ENCODE measurements at places on chromosomes 11 and 22. TPM values are rescaled to one million over a fixed set of nuclear protein-coding genes. Genes with fewer than 3 reads are reported as not detected.
A peak's percentile ranks its signal among the peaks of the same experiment; 100 is the strongest.

DNA sequence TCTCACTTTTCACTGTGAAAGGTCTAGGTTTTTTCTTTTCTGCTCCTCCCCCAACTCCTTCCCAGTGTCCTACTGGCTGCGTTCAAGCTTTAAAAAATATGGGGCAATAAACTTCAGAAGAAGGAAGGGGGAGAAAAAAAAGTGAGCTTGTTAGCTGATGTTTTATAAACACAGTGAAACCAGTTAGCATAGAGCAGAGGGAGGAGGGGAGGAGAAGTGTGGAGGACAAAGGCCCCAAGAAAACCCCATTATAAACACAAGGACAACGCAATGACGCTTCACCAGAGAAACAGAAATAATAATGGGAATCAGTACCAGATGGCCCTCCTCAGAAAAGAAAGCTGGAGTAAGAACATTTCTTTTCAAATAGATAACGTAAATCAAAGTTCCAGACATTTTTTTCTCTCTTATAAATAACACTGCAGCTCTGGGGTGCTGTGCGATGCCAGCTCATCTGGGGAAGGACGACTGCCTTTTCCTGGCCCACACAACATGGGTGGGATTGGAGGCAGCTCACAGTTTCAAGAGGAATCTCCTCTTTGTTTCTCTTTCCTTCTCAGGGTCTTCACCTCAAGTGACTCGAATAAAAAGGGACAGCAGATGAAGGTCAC is 235.4 kb upstream of the NARS2 start:
- H3K4me1 ChIP-seq, result peaks cover 49% of the 10 kb centered on the region
- peak overlapping the region; percentile 96 for H3K27ac ChIP-seq
- peaks cover 7% of the 10 kb centered on the region for H3K36me3 ChIP-seq
- DNase-seq, result peak; percentile 33

DNA sequence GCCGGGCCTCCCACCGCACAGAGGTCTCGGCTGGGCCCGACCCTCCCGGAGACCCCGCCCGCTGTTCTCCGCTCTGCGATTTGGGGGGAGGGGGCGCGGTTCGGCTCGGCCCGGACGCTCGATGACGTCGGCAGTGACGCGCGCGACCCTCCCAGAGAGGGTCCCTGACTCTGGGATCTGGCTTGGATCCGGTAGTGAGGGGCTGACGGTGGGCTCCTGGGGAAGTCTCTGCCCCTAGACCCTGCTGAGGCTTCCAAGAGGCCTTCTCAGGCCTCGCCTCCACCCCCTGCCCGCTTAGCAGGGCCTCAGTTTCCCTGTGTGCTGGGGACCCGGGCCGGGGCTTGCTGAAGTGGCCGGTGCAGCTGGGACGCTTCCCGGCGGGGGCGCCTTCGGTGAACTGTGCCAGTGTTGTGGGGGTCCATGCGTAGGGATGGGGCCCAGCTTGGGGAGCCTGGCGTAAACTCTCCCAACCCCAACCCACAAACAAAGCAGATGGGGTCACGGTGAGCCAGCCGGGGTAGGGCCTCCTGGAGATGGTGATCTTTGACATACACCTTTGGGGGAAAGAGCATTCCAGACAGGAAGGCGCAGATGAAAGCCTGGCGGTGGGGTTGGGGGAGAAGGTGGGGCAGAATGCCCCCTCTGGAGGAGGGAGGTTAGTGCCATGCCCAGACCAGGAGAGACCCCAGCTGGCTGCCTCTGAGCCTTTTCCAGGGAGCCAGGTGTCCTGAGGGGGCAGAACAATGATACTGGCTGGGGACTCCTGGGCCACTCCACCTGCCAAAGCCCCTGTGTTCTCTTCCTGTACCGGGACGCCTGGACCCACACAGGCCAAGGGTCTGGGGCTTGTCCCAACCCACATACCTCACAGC is 1.0 kb downstream of the B4GALNT4 start:
- H3K27me3 ChIP-seq, result peaks cover 23% of the 10 kb centered on the region
- no peak for DNase-seq
- H3K4me1 ChIP-seq, result peaks cover 5% of the 10 kb centered on the region
- no peak overlapping the region for H3K27ac ChIP-seq

DNA sequence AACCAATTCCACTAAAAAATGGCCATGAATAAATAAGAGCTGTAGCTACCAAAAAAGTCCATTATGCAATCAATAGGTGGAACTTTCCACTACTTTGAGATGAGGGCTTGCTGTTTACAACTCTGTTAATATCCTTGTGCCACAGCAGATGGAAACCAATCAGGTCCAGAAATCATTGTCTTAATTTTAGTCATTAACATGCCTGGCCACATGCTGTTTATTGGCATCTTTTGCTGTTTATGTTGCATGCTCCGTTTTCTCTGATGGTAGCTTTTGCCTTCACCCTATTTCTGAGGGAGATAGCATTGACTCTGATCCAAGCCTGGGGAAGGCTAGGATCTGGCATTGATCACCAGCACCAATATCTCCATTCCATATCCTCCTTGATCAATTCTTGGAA is 192.9 kb upstream of the SEZ6L start:
- no peak for DNase-seq
- no peaks in the 10 kb centered on the region for H3K4me1 ChIP-seq
- no peaks in the 10 kb centered on the region for H3K27me3 ChIP-seq
- peaks cover 5% of the 10 kb centered on the region for H3K36me3 ChIP-seq

DNA sequence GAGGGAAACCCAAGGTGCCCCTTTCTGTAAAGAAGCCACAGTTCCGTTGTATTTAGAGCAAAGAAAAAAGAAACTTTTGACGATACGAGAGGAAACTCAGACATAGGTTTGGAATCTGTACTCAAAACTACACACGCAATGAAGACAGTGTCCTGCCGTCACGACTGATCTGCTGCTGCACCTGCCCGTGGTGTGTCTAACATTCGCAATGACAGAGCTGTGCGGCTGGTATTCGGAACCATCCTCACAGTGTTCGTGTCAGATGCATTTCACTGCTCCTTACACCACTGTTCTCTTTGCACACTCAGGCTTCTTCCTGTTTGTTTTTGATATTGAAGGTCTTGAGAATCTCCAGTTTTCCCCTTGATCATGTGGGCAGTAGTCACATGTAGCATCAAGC is 84.8 kb downstream of the RTL6 start:
- no peak overlapping the region for H3K27ac ChIP-seq
- peaks cover 23% of the 10 kb centered on the region for H3K27me3 ChIP-seq
- no peaks in the 10 kb centered on the region for H3K4me1 ChIP-seq
- H3K4me3 ChIP-seq, result no peak overlapping the region
- no peaks in the 10 kb centered on the region for H3K36me3 ChIP-seq
- DNase-seq, result no peak

Gene XKR3
- total RNA-seq, result not detected

DNA sequence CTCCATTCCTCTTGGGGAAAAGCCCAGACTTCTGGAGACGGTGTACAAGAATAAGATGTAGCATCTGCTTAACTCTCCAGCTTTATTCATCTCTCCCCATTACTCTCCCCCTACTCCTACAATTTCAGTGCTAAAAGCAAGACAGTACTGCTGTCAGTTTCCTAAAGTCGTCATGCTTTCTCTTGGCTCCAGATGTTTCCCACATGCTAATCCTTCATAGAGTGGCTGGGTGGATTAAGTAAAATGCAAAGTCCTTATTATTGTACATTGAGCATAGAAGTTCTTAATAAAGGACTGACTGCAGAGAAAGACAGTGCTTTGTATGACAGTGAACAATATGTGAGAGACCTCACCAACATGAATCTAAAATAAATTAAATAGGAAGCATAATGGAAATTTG is 142.2 kb upstream of the UBASH3B start:
- no peaks in the 10 kb centered on the region for H3K4me1 ChIP-seq
- H3K27ac ChIP-seq, result no peak overlapping the region
- no peak for DNase-seq

Gene SCGB1D2
- total RNA-seq, result not detected

GRCh38 chr11:22807391-22807790 is 22.2 kb downstream of the SVIP start:
- H3K27ac ChIP-seq, result no peak overlapping the region
- no peak overlapping the region for H3K4me3 ChIP-seq
- no peak for DNase-seq
- H3K36me3 ChIP-seq, result no peaks in the 10 kb centered on the region
- no peaks in the 10 kb centered on the region for H3K27me3 ChIP-seq
- H3K4me1 ChIP-seq, result no peaks in the 10 kb centered on the region

- no peak for DNase-seq
- no peaks in the 10 kb centered on the region for H3K27me3 ChIP-seq
- no peak overlapping the region for H3K4me3 ChIP-seq
- H3K4me1 ChIP-seq, result peaks cover 17% of the 10 kb centered on the region
- H3K36me3 ChIP-seq, result peaks cover 42% of the 10 kb centered on the region
Measured at GRCh38 chr11:112050721-112051120, 23.1 kb downstream of the PIH1D2 start.

GRCh38 chr11:32821517-32821916 is 8.2 kb upstream of the PRRG4 start:
- peaks cover 14% of the 10 kb centered on the region for H3K27me3 ChIP-seq
- no peak overlapping the region for H3K4me3 ChIP-seq
- H3K36me3 ChIP-seq, result no peaks in the 10 kb centered on the region

Gene KCNK4
- total RNA-seq, result not detected

Measured in HFFc6 (cell line).